ENCODE measurements at places on chromosomes 6 and 20.

DNA sequence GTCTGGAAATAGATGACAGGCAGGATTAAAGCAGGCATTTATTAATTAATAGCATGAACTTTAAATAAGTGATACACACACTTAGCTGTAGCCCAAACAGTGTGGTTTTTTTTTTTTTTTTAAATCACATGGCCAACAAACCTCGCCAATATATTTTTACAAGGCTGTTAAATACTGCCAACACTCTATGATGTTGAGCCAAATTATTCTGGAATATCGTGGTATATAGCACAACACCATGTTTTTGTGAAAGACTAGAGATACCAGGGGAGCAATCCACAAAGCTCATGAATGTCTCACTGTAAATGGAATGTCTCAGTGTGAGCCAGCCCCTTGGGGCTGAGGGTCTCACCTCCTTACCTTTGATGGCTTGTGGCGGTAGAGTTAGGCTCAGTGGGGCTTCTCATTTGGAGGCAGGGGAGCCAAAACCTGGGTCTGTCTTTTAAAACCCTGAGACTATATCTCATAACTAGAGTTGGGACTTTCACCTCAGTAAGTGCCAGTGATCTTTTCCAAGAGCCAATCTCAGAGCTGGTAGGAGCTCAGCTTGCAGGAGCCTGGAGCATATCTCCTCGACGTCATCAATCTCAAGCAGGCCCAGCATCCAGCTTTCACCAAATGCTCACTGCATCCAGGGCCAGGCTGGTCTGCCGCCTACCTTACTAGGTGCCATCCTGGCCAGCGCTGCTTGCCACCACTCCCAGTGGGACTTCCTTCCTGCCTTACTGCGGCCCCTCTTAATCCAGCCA, 78.5 kb upstream of the FAM184A start:
- DNase-seq = no peak

DNA sequence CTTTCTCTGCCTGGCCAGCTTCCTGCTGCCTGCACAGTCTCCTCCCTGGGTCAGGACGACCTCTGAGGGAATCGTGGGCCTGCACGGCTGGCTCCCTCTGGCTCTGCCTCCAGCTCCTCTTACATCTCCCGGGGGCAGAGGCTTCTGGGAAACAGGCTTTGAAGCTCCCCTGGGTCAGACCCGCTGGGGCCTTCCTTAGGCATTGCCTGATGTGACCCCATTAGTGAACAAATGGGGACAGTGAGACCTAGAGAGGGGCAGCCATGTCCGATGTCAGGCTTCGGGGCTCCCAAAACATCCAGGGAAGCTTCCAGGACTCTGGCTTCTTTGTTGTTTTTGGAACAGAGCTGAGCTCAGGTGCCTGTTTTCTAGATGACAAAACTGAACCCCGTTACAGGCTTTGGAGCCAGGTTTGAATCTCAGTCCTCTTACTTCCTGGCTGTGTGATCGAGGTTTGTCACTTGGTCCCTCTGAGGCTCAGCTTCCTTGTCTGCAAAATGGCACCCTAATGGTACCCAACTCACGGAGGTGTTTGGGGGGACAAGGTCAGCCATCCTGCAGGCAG, 94.3 kb downstream of the CEBPB start:
- DNase-seq = no peak

GRCh38 chr20:956330-956951, 40.3 kb upstream of the ANGPT4 start:
- DNase-seq = peak; percentile 36

DNA sequence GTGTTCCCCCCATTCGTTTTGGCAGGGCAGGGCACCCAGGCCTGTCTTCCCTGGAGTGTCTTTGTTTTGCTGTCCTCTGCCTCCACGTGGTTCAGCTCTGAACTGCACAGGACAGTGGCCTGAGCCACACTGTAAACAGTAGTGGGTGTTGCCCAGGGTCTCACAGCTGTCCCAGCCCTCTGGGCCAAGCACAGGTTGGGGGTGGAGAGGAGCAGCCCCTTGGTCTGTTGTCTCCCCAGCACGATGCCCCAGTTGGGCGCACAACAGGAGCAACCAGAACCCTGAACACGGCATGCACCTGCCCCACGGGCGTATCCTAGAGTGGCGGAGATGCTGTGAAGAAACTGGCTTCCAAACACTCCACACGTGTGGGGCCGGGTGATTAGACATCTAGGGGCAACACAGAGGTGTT, 14.4 kb downstream of the CCDC167 start:
- no peak for DNase-seq

GRCh38 chr20:45701104-45701503, 734 bp upstream of the WFDC13 start:
- DNase-seq = no peak

- no peak for DNase-seq
Observed at GRCh38 chr6:109687271-109687761, 3.7 kb downstream of the AK9 start.

- DNase-seq = no peak
Observed at GRCh38 chr6:1482381-1483166, 93.2 kb downstream of the FOXF2 start.
